ENCODE measurements at places on chromosomes 7 and 10. TPM values are rescaled to one million over a fixed set of nuclear protein-coding genes. Genes with fewer than 3 reads are reported as not detected.

DNA sequence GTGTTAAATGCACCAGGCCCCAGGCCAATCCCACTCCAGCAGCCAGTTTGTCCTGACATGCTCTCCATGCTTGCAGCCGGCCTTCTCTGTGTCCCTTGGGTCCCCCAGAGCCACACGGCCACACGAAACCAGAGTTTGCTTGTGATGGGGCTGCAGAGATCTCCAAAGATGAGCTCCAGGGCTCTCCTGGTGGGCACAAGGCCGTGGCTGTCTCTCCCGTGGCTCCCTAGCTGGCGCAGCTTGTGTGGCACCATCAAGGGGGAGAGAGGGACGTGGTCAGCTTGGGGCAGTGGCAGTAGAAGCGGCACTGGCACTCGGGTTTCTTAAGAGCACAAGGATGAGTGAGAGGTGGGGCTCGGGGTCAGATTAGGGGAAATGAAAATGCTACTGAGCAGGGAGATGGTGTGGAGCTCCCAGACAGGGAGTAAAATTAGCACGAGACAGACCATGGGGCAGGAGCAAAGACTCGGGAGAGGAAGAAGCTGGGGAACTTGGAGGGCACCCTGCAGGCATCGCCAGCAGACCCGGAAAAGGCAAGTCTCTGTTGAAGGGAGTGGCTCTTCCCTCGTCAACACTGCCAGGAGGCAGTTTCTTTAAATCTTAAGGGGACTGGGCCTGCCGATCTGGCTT lies 572.5 kb upstream of the FOXK1 start:
- DNase-seq = no peak

GRCh38 chr7:41861642-41862041 lies 158.8 kb upstream of the INHBA start:
- DNase-seq = no peak

The FAM221A gene
- not detected for total RNA-seq

- no peak for DNase-seq
Measured at GRCh38 chr7:95290166-95290830, 34.0 kb downstream of the PON1 start.

DNA sequence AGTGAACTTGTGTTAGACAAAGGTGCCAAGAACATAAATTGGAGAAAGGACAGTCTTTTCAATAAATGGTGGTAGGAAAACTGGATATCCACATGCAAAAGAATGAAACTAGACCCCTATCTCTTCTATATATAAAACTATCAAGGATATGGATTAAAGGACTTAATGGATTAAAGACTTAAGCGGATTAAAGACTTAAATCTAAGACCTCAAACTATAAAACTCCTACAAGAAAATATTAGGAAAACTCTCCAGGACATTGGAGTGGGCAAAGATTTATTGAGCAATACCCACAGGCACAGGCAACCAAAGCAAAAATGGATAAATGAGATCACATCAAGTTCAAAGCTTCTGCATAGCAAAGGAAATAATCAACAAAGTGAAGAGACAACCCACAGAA lies 242.9 kb upstream of the MEOX2 start:
- no peak for DNase-seq
